EL (cell line): ENCODE measurements at places on chromosomes 3 and 15.

- no peak for DNase-seq
Observed at GRCh38 chr3:58055314-58055713, 47.1 kb downstream of the FLNB start.

GRCh38 chr15:81529481-81529880 is 155.5 kb upstream of the TMC3 start:
- DNase-seq: no peak

GRCh38 chr15:34361278-34361677 is 5.7 kb downstream of the LPCAT4 start:
- no peak for DNase-seq

DNA sequence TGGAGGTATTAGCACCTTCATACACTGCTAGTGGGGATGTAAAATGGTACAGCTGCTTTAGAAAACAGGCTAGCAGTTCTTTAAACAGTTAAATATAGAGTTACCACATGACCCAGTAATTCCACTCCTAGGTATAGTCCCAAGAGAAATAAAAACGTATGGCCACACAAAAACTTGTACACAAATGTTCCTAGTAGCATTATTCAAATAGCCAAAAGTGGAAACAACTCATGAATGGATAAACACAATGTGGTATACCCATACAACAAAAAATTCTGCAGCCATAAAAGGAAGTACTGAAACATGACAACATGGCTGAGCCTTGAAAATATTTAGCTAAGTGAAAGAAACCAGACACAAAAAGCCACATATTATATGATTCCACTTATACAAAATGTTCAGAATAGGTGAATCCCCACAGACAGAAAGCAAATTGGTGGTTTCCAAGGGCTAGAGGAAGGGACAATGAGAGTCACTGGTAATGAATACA is 40.8 kb upstream of the KLF13 start:
- DNase-seq: no peak

- no peak for DNase-seq
Observed at GRCh38 chr15:49423021-49423420, at the start of gene FGF7. FGF7 (plus strand) TSS chr15:49423242; CDS start chr15:49424298, 1,056 bp downstream.
